ENCODE measurements at places on chromosomes 13 and 19.

DNA sequence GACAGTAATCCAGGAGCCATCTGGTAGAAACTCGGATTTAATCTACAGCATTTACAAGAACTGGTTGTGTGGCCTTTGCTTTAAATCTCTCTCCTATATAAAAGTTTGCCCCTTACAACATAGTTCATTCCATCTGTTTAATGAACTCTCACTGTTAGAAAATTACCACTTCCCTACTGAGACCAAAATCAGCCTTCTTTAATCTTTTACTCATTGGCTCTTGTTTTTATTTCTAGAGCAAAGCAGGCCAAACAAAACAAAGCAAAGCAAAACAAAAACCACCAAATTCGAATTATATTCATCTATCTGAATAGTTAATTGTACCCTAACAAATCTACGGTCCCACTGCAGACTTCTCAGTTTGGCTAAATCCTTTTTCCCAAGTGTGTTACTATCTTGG lies 127.0 kb downstream of the UGGT2 start:
- no peak for DNase-seq

GRCh38 chr19:14416817-14417231 lies 2.3 kb downstream of the DDX39A start:
- no peak for DNase-seq

DNA sequence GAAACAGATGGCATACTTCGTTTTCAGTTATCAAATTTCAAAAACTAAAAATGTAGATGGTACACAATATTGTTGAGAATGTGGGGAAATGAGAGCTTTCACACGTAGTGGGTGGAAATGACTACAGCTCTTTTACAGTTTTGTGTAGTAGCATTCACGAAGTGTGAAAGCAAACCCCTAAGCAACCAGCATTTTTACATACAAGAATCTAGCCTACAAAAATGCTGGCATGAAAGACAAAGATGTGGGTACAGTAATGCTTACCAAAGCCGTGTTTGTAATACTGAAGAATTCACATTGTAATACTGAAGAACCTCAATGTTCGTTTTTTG lies 6.3 kb upstream of the ZNF283 start:
- DNase-seq = no peak

DNA sequence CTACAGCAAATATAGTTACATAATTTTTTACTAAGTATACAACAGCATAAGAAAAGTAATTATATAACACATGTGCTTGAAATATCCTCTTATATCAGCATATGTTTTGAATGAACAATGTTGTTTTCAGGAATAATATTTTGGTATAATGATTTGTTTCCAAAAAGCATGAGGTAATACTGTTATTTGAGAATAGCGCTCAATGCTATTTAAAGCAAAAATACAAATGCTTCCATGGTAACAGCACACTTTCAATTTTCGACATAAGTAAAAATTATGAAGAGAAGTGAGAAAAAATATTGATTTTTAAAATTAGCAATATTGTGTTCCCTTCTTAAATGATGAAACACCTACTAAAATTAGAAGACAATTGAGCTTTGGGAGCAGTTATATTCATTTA lies 715.9 kb upstream of the ATXN8OS start:
- no peak for DNase-seq

GRCh38 chr19:50893047-50893736 lies 18.0 kb downstream of the KLK4 start:
- no peak for DNase-seq

GRCh38 chr19:7720351-7720750 lies 11.6 kb downstream of the CLEC4G start:
- DNase-seq = no peak

DNA sequence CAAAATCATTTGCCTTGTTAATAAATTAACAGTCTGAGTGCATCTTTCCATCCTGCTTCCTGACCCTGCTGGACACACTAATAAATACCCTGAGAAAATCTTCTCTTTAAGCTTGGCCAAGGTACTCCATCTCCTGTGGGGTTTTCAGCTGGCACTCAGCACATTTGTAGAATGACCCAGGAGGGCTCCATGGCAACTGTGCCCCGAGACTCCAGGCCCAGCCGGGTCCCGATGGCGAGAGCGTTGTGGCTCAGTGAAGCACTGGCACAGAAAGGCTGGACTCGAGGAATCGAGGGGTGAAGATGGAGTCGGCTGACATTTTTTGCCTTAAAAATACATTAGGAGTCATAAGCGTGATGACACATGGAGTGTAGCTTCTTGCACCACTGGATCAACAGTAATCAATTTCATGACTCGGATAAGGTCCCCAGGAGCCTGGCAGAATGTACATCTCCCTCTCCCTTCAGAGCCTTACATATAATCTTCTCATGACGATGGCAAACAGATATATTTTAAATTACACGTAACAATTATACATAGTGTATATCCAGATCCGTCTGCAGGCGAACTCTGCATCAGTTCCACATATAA lies 85.4 kb downstream of the SLC7A1 start:
- DNase-seq = no peak

GRCh38 chr19:47691782-47692181 lies 21.4 kb upstream of the EHD2 start:
- DNase-seq = no peak

GRCh38 chr13:39656325-39656677 lies 839 bp downstream of the COG6 start:
- DNase-seq = no peak

GRCh38 chr19:6073858-6074708 lies 36.2 kb downstream of the RFX2 start:
- DNase-seq = no peak

- DNase-seq = no peak
Observed at GRCh38 chr13:72151241-72151640, 284.2 kb upstream of the DACH1 start.

DNA sequence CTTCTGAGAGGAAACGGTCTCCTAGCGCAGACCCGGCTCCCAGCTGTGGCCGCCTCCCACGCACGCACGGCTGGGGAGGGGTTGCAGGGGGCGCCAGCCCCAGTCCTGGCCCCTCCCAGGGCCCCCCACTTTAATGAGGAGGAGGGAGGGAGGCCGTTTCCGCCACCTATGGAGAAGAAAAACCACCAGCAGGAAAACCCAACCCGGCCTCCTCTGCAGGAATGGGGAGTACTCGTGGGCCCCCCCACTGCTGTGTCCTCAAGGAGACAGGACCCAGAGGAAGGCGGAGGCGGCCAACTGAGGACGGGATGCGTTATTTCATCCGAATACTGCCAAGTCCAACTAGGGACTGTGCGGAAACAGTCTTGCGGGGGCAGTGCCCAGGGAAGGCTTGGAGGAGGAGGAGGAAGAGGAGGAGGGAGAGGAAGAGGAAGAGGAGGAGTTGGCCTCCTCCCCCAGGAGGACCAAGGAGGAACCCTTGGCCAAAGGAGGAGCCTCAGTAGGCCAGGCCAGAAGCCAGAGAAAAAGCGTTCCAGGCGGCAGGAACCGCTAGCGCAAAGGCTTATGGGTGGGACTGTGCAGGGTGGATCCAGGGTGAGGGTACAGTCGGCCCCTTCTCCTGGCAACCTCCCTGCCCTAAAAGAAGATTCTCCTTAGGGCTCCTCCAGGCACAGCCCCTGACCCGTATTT lies 3.9 kb upstream of the SSBP4 start:
- no peak for DNase-seq

DNA sequence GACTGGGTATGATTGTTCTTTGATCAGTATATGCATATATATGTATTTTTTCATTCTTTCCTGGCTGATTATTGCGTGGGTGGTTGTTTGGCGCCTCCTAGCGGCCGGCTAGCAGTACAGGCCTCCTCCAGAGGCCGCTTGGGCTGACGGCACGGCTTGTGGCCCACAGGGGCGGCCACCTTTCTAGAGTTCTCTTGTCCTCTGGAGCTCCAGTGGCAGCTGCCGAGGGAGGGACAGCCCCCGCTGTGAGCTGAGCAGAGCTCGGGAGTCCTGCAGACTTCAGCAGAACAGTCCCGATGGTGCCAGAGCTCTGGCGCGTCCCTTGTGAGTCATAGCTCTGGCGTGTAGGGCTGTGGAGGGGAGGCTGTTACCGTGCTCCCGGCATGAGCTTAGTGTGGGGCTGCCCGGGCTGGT lies 22.5 kb upstream of the ZNF429 start:
- DNase-seq = peak; percentile 49

- no peak for DNase-seq
Observed at GRCh38 chr13:51327961-51328360, 11.5 kb upstream of the SERPINE3 start.

DNA sequence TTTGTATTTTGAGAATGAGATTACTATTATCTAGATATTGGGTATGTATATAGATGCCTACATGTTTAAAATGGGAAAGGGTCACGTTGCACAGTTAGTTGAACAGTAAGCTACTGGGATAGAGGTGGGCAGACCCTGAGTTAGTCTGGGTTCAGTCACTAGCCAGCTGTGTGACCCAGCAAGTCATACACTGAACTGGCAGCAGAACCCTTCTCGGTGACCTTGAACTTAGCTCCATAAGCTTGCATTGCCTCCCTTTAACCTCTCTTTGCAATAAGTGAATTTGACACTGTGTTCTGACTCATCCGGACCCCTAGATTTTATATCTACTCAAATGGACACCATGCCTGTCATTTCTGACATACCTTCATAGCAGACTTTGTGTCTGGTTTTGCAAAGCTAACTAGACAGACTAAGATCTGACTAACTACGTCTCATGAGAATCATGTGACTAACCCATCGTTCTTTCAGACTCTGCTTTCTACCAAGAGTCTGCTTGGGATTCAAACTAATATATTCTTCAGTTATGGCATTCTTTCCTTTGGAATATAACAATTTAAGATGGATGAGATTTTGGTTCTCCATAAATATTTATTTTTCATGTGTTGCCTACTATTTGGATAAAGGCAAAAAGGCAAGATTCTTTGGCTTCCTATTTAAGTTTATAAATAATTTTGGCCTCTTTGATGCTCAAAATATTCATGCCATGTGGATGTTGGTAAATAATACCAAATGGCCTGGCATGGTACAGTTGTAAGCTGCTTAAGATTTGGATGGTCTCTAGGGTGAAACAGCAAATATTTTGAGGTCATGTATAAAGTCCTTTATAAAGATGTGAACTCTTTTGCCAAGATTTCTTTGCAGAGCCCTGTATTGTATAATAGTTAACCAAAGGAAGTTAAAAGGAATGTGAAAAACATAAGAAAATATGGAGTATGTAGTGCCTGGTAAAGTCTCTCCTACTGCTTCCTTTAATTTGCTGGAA lies 159.3 kb downstream of the ITGBL1 start:
- DNase-seq = no peak

DNA sequence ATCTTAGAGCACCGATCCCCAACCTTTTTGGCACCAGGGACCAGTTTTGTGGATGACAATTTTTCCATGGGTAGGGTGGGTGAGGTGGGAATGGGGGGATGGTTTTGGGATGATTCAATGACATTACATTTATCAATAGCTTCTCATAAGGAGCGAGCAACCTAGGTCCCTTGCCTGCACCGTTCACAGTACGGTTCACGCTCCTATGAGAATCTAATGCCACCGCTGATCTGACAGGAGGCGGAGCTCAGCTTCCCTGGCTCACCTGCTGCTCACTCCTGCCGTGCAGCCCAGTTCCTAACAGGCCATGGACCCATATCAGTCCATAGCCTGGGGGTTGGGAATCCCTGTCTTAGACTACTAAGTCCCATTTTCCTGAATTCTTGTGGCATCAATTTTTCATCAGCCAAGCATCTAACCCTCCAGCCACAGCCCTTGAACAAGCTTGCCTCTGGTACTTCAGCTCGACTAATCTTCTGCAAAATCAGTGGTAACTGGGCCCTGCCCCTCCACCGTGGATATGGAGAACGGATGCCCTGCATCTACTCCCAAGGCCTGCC lies 37.0 kb upstream of the MAP3K10 start:
- no peak for DNase-seq

DNA sequence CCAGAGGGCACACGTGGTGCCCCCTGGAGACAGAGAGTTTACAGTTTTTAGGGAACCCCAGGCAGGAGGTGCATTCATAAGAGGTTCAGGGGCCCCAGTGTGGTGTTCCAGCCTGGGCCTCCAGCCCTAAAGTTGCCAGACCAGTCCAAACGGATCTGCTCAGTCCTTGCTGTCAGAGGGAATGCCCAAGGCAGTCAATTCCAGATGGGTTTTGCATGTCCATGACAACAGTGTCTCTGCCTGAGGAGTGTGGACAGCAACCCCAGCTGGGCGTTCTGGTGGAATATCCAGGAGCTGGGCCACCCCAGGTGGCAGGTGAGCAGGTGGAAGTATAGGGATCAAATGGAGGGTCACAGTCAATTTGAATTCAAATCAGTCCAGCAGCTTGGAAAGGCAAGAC lies 25.3 kb downstream of the FBXO27 start:
- DNase-seq = no peak

DNA sequence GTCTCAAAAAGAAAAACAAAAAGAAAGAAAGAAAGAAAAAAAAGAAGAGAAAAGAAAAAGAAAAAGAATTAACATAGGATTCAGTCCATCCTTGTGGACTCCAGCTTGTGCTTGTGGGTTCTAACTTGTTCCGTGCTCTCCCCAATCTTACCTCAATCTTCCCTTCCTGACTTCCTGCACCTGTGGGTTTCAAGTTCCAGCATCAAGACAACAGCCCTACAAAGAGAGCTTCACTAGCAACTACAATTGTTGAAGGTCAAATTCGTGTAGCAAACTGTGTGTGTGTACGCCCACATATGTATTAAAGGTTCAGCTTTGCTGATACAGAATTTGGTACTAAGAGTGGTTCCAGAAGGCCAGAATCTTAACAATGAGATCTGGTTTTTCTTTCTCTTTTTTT lies 25.3 kb downstream of the FXYD5 start:
- no peak for DNase-seq

GRCh38 chr13:109783815-109784589 lies 2.4 kb downstream of the IRS2 start:
- DNase-seq = no peak

All from activated T-helper 1 cell treated with Interleukin-2 at 50 U/mL for 16 hours (primary cell).